NCI-H460 (cell line): ENCODE measurements at places on chromosomes 6 and 20.

DNA sequence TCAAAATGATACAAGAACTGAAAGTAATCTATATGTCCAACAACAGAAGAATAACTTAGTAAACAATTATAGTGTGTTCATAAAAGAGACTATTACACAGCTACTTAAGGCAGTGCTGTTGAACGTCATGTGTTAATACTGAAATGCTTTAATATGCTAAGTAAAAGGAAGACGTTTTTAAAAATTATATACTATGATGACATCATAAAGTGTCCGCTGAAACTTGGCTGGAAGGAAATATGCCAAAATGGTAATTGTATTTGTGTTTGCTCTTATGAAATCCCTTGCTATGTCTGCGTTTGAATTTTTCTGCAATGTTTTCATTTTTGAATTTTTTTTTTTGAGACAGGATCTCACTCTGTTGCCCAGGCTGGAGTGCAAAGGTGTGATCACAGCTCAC lies 679.3 kb downstream of the DHX35 start:
- DNase-seq, result no peak

DNA sequence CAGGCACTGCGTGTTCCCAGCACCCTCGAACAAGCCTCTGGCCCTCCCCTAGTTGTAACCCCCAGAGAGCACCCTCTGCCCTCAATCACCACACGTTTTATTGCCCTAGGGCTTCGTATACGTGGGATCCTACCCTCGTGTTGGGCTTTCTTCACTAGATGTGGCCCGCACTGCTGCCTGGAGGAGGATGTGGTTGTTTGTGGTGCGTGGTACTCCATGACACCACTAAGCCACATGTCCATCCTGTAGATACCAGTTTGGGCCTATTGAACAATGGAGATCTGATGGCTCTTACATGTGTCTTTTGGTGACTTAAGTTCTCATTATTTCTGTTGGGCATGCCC lies 17.0 kb downstream of the SLC2A4RG start:
- DNase-seq, result no peak

DNA sequence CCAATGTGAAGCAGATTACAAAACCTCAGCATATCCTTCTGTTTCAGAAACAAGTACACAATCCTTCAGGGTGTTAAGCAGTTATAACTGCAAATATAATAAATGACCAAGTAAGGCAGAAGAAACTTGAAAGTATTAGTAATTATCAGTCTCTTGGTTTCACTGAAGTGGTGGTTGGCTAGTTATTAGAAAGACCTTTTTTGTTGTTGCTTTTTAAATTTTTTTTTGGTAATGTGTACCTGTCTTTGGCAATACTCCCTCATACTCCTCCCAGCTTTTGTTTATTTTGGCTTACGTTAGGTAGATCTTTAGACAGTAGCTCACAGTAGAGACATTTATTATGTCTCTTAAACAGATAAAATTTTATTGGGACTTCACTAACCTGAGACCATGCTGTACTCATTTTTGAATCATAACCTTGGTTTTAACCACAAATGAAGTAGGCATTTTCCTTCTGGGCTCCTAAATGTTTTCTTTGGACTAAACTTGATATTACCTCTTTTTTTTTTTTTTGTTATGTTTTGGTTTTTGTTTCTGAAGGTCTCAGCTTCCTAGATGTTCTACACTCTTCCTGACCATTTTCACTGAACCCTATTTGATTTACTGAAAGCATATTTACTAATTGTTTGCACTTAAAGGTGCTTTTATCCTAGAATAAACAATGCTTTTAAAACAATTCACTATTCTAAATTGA lies 6.4 kb downstream of the CD2AP start:
- no peak for DNase-seq

- DNase-seq, result no peak
Observed at GRCh38 chr20:49572857-49573256, 4.9 kb upstream of the PTGIS start.

DNA sequence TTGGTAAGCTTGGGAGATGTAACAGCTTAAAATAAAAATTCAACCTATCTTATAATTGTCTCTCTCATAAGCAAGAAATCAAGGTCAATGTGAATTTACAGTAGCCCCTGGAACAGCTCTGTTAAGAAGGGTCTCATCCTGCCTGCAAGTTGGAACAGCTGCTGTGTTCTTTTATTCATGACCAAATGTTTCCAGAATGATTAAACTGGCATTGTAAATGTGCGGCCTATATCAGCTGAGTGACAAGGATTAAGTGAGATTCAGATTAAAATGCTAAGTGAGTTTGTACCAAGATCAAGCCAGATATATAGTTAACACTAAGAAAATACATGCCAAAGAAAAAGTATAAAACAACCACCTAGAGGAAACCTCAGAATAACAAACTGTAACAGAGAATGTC lies 45.3 kb upstream of the NRSN1 start:
- no peak for DNase-seq

GRCh38 chr6:111485342-111485741 lies 2.3 kb upstream of the REV3L start:
- DNase-seq, result no peak

DNA sequence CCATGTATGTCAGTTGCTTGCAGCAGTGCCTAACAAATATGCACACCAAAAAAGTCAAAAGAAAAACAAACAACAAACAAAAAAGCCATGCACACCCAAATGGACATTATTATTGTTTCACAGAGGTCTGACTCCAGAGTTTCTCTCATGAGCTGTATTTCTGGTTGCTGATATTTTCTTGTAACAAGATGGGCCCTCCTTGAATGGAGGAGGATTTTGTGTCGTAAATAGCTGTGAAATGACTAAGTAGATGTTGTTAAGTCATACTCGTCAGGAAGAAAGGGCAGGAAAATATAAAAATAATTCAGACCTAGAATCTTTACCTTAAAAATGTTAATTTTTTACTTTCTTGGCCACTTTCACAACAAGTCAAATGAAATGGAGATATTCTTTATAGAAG lies 96.0 kb downstream of the PLEKHG1 start:
- DNase-seq, result no peak

DNA sequence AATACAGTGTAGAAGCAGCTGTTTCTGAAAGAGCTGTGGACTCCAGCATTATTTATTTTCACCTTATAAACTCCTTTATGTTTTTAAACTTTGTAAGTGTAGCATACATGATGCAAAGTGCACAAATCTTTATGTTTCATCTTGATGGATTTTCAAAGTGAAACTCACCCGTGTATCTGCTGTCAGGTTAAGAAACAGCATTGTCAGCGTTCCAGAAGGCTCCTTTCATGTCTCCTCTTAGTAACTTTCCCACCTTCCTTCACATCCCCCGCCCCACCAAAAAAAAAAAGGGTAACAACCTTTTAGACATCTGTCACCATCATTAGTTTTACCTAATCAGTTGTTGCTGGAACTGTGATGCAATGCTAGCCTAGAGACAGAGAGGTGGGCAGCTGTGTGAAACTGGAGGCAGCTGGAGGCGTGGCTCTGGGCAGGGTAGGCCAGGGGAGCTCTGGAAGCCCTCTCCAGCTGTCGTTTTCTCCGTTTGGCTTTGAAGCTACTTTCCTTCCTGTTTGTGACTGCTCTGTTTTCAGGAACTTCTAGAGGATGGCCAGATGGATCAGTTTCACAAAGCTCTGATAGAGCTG lies 7.2 kb downstream of the ACTR5 start:
- no peak for DNase-seq

GRCh38 chr20:35263532-35264341 lies 14.2 kb downstream of the MMP24OS start:
- no peak for DNase-seq

GRCh38 chr20:37526238-37526838 lies 1.3 kb downstream of the BLCAP start:
- no peak for DNase-seq

GRCh38 chr20:1130058-1130694 lies 11.8 kb downstream of the PSMF1 start:
- DNase-seq, result no peak

DNA sequence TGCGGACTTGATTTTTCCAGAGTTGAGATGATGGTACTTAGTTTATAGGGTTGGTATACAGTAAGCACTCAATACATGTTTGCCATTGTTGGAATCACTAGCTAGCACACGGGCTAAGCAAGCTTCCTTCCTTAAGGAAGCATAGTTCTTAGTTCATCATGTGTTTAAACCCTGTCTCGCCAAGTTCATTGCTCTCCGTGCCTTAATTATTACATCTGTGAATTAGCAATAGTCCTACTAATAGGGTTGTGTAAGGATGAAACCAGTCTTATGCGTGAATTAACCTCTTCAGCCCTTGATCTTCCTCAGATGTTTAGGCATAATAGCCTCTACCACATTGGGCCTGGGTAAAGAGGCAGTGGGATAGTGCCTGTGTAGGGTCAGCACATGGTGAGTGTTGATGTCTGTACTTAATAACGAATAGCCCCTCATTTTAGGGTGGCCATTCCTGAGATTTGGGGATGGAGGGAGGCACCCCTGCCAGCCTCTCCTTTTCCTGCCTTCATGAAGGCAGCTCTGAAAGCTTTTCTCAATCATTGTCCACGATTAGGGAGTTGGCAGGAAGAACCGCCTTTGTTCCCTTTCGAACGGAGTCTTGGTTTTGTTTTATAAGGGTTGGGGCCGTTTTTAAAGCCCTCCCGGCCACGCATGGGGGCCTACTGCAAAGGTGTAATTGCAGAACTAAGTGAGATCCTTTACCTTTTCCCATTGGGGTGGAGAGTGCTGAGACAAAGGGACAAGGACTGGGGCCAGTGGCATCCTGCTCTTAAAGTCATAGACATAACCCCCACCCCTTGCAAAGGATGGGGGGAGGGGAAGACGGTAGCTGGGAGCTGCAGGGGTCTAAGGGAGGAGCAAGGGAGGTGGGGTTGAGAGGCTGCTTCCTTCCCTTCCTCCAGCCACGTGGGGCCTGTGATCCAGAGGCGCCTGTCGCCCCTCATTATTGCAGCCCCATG lies 2.1 kb downstream of the DNMT3B start:
- DNase-seq, result no peak

GRCh38 chr6:136323431-136324112 lies 33.9 kb upstream of the BCLAF1 start:
- DNase-seq, result no peak

DNA sequence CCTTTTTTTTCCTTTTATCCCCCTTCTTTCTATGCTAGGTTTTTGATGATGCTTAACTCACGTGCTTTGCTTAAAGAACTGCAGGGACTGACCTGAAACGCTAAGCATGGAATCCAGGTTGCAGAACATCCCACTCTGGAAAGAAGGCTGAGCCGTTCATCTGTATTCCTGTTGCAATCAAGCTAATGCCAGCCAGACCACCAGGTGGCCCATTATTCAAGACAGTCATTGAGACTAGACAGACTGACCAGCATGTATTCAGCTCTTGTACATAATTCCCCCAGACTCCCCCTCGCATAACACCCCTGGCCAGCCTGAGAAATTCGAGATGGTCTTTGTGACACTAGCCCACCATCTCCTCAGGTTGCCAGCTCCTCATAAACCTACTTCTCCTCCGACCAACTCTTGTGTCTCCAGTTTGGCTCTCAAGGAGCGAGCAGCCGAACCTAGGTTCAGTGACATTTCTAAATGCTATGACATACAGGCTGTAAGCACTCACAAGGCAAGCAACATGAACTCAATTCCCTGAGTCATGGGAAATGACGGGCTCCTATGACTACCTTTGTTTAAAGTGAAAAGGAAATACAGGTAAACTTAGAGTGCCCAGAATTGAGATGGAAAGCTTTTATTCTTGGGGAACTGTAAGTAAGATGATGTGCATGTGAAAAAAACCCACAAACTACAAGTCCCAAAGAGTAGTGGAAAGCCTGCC lies 309.3 kb upstream of the CDYL start:
- DNase-seq, result no peak

DNA sequence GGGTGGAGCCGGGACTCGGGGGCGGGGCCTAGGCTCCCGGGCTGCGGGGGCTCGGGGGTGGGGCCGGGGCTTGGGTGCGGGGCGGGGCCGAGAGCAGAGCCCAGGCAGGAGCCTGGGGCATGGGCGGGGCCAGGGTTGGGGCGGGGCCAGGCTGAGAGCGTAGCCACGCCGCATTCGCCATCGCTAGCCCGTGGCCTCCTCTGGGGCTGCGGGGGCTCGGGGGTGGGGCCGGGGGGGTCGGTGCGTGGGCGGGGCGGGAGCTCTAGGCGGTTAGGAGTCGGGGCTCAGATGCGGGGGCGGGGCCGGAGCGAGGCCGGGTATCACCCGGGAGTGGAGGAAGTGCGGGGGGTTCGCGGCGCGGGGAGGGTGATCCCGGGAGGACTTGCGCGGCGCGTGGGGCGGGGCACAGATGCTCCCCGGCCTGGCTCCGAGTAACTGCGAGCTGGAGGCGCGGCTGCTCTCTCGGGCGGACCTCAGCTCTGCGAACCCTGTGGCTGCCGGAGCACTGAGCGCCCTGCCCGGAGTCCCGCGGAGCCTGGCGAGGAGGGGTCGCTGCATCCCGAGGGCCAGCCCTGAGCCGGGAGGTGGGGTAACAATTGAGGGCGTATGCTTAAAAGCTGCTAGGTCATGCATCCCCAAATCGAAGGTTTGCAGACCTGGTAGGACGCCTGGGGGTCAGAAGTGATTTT lies 434 bp upstream of the ECI2 start:
- peak; percentile 87 for DNase-seq

- DNase-seq, result no peak
Observed at GRCh38 chr20:2379511-2380229, 1.0 kb upstream of the TGM6 start.

GRCh38 chr6:28505733-28506132 lies 9.9 kb downstream of the GPX6 start:
- no peak for DNase-seq

DNA sequence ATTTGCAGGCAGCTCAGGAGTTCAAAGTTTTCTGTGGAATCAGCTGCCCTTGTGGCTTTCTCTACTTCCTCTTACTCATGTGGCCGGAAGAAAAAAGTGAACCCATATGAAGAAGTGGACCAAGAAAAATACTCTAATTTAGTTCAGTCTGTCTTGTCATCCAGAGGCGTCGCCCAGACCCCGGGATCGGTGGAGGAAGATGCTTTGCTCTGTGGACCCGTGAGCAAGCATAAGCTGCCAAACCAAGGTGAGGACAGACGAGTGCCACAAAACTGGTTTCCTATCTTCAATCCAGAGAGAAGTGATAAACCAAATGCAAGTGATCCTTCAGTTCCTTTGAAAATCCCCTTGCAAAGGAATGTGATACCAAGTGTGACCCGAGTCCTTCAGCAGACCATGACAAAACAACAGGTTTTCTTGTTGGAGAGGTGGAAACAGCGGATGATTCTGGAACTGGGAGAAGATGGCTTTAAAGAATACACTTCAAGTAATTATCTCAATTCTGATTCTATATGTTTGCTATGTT lies 1.1 kb downstream of the MGME1 start:
- no peak for DNase-seq

DNA sequence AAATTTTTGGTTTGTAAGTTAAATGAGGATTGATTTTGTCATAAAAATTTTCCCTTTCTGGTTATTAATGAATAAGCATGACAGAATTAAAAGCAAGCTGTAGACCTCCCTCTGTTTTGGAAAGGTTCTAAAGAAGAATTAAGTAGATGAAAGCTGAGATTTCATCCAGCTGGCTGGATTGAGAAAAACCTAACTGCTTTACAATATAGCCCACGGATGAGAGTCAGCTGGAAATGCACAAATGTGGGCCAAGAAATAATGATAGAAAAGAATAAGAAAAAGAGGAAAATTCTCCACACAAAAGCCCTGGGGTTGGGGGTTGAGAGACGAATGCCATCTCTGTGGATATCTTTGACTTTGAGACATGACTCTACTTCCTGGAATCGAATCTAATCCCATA lies 631.6 kb downstream of the HDGFL1 start:
- no peak for DNase-seq
